Stimulated activated CD4-positive, alpha-beta T cell treated with anti-CD3 and anti-CD28 coated beads, Interleukin-15, amount 100 ng/mL, for 48 hours (primary cell): ENCODE measurements at places on chromosomes 13 and 19.

DNA sequence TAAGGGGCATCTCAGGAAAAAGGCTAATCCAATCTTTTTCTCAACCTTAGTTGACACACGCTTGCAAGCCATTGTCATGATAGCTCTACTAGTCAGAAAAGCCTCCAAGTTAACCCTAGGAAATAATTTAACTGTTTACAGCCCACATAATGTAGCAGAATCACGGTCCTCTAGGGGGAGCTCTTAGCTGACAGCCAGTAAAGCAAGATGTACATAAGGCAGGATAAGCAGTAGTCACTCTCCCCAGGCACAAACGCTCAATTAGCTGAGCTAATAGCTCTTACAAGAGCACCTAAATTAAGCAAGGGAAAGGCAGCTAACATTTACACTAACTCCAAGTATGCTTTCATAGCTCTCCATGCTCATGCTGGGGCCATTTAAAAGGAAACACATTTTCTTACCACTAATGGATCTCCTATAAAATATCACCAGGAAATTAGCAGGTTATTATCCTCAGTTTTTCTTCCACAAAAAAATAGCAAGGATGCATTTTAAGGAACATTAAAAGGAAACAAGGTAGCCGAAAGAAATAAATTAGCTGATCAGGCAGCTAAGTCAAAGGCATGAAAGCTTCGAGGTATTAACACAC is 33.7 kb upstream of the ZSCAN5A start:
- peak; percentile 24 for DNase-seq

- DNase-seq = no peak
Observed at GRCh38 chr19:18070181-18070580, 16.6 kb downstream of the IL12RB1 start.

DNA sequence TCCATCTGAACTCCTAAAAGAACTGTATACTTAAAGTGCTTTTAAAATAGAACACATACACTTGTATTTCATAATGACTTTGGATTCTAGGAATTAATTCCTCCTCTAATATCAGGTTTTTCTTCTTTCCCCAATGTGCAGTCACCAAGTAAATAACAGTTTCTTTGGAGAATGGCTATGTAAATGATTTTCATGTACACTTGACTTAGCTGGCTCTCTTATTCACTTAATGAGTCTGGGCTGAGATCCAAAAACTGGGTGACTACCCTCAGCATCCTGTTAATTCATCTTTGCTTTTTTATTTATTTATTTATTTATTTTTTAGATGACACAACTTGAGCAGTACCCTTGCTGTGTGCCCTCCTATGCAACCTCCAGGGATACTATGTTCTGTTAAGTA is 1003.7 kb downstream of the SLITRK1 start:
- DNase-seq = no peak

DNA sequence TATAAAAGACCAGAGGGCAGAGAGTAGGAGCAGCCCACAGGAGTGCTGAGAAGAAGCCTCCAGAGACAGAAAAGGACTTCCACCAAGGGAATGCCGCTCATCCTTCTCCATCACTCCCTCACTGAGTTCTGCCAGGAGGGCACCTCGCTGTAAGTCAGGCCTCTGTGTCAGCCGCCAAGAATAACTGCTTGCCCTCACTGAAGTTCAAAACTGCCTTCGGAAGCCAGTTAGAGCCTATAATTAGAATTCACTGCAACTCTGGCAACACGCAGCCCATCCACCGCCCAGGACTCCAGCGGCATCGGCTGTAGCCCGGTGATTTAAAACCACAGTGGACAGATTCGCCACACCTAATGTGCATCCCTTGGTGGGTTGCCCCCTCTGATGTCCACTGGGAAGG is 281.8 kb upstream of the ZNF507 start:
- DNase-seq = no peak

GRCh38 chr13:46605076-46605824 is 52.3 kb downstream of the LRCH1 start:
- DNase-seq = no peak

GRCh38 chr13:27619728-27620376 is 477 bp downstream of the LNX2 start:
- DNase-seq = peak; percentile 21

DNA sequence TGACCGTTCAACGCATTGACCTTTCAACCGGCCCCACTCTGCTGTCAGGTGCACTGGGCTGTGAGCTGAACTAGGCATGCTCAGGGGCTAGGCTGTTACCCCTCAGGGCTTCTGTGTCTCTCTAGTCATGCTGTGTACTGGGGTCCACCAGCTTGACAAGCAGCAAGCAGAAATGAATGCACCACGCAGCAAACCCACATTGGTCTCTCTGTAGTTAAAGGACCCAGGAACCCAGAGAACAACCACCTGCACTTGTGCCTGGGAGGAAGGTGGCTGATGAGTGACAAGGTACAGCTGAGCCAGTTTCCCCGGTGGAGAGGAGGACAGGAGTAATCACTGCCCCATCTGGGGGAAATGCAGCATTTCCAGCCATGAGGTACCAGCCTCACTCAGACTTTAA is 159.9 kb downstream of the USP12 start:
- DNase-seq = no peak

- DNase-seq = no peak
Observed at GRCh38 chr13:60152904-60153303, 10.8 kb downstream of the DIAPH3 start.

GRCh38 chr13:40644838-40645604 is 21.4 kb downstream of the FOXO1 start:
- DNase-seq = no peak

DNA sequence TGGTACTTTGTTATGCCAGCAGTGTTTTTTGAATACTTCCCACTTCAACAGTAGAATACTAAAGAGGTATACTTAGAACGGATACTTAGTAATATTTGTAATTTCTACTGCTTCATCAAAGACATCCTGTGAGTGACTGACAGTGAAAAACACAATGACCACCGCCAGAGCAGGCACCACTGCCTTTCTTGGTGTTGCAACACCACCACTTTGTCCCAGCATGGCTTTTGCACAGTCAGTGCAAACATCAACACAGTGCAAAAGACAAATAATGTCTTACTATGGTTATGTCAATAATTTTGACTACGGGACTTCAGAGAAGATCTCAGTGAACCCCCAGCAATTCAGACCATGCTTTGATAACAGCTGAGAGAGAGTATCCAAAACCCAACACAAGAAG is 220.5 kb downstream of the RBM26 start:
- no peak for DNase-seq

DNA sequence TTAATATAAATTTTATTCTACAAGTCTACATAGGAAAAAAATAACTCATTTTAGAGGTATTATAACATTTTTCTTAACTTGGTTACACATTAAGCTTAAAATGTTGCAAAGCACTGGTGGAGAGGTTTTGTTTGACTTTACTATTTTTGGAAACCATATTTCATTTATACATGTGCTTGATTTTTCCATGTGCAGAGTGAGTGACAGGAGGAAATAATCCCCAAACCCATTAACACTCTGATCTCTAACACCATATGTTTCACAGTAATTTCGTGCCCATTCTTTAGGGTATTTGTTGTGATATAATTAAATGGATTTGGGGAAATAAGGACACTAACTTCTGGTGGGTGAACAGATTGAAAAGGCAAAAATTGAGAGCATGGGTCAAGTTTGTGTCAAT is 2124.4 kb upstream of the PCDH20 start:
- DNase-seq = no peak

- no peak for DNase-seq
Observed at GRCh38 chr19:3902317-3902973, 22.0 kb downstream of the ATCAY start.

DNA sequence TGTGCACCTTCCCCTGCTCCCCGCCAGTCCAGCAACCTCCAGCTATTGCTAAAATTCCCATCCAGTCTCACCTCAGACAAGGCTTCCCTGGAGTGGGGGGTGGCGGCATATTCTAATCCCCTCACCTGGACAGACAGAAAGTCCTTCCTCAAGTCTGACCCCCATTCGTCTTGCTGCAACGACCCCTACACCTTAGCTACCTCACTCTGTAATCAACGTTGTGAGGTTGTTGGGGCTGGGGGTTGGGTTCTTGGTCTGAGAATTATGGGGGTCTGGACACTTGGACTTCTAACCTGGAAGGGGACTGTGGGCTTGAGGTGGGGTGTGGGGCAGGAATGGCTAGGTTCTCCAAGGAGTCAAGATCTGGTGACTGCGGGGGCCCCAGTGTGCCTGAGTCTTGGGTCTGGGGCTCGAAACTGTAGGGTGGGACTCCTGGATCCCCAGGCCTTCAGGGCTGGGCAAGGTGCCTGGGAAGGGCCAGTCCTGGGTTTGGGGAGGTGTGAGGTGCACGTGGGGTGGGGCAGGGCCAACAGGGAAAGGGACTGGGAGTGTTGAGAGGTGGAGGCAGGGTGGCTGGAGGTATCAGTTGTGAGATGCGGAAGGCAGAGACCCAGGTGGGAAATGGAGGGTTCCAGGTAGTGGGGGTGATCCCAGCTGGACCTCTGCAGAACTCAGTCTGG is 1.3 kb downstream of the FOXA3 start:
- no peak for DNase-seq

DNA sequence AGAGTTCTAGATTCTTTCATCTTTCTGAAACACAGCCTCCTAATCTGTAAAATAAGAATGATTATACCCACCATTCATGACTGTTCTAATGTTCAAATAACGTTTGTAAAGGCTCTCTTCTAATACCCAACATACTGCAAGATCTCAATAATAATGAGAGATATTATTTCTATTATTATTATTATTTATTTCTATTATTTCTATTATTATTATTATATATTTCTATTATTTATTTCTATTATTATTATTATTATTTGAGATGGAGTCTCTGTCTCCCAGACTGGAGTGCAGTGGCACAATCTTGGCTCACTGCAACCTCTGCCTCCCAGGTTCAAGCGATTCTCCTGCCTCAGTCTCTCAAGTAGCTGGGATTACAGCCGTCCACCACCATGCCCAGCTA is 395.5 kb downstream of the EFNB2 start:
- no peak for DNase-seq

DNA sequence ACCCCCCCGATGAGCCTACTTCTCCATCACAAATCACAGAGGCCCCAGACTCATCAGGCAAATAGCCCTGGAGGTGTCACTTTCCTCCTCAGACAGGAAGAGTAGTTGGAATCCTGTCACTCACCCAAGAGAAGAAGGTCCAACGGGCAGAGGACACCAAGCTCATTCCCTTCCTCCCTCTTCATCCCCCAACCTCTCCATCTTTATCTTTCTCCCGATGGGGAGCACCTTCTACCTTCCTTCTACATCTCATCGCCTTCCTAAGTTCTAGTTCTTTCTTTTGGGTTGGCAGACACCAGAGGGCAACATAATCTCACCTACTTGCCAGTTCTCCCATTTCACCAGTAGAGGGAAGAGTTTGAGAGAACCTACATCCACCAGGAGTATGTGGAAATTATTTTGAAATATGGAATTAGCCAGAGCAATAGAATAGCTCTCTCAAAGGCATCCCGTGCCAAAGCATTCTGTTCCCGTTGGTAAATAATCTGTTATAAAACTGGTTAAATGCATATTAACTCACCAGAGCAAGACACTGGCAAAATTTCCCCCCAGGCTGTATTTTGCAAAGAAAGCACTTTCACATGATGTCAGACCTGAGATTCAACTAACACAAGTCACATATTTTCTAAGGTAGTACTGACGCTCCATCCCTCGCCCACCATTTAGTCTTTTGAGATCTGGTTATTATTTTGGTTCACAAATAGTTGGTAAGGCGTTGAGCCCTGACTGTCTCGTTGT is 55.0 kb downstream of the ZIC5 start:
- DNase-seq = no peak

DNA sequence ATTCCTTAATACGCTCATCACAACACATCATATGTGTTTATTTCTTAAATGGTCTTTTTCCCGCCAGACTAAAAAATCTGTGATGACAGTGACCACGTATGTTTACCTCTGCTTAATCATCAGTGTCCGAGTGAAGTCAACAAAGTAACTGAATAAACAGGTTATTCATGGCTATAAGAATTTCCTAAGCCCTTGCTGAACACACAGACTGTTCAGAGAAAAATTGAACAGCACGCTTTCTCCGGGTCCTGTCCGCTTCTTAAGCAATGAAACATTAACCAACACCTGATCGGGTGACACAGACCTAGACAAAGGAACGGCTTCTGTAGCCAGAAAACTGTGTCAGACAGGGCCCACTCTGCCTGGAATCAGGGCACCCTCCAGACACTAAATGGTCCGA is 14.3 kb downstream of the SAFB2 start:
- no peak for DNase-seq

GRCh38 chr13:67343777-67344176 is 113.6 kb upstream of the PCDH9 start:
- no peak for DNase-seq

- DNase-seq = no peak
Observed at GRCh38 chr13:44292545-44292944, 81.1 kb upstream of the SERP2 start.

- DNase-seq = no peak
Observed at GRCh38 chr19:51573331-51573730, 2.2 kb downstream of the ZNF175 start.

DNA sequence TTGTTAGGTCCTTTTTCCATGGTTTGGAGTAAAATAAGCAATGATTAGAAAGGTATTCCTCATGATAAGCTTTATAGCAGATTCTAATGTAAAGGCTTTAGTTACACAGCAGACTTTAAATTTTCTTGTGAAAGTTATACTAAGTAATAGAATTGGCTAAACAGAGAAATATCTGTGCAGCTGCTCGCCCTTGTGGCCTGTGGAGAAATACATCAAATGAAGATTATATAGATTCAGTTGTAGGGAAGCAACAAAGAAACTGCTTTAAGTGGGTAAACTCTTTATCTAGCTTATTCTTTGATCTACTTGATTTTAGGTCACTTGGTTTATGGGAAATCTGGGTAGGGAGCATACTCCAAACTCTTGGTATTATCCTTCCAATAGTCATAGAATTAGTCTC is 1269.7 kb upstream of the SPRY2 start:
- no peak for DNase-seq

GRCh38 chr19:44689290-44690130 is 9.4 kb upstream of the CEACAM16 start:
- DNase-seq = peak; percentile 63

GRCh38 chr19:13839130-13839937 is 37.6 kb upstream of the NANOS3 start:
- DNase-seq = peak; percentile 89

GRCh38 chr19:3730457-3730958 is 22.3 kb downstream of the TJP3 start:
- DNase-seq = no peak

DNA sequence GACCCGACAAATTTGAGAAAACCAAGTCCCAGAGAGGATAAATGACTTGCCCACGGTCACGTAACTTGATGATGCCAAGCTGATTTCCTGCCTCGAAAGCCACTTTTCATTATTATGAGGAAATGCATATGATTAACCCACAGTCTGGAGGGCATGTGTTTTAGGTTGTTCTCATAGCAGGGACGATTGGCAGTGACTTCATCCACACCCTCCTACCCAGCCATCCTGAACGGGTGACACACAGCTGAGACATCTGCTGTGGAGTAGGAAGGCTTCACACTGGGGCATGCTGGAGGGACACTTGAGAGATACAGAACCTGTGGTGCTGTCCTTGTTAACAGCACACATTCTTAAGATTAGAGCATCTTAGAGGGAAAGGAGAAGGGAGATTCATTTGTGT is 65.4 kb upstream of the WDFY2 start:
- DNase-seq = no peak
